ENCODE measurements at places on chromosomes 4 and X. TPM values are rescaled to one million over a fixed set of nuclear protein-coding genes. Genes with fewer than 3 reads are reported as not detected.

GRCh38 chrX:13474164-13474516 is 95.3 kb upstream of the EGFL6 start:
- DNase-seq: no peak

DNA sequence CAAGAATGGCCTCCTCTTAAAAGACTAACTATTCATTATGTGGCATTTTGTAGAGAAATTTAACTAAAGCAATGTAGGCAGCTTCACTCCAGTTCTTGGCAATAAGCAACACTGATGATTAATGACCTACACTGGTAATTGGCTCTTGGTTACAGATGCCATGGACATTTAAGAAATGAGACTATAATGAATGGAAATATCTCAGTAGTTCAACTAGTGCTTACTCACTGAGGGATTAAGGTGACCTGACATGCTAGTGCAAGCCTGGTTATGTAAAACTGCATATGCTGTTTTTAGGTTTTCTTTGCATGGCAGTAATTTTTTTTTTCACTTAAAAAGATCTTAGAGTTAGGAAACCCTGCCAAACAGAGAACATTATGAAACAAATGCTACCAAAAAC is 152.7 kb upstream of the AADAT start:
- no peak for DNase-seq

- no peak for DNase-seq
Measured at GRCh38 chr4:130851107-130851506, 1755.2 kb downstream of the C4orf33 start.

GRCh38 chrX:154010330-154011087 is 9.2 kb downstream of the IRAK1 start:
- peak; percentile 91 for DNase-seq

Gene MAGEB10
- not detected for polyA plus RNA-seq

Gene RAB33A
- polyA plus RNA-seq: 0.13 TPM

Gene GAGE1
- not detected for polyA plus RNA-seq

Gene FAM184B
- polyA plus RNA-seq: not detected

Gene IGSF1
- polyA plus RNA-seq: not detected

All from CD14-positive monocyte (primary cell).